ENCODE measurements at places on chromosomes 6 and 20. TPM values are rescaled to one million over a fixed set of nuclear protein-coding genes. Genes with fewer than 3 reads are reported as not detected.

Gene CLDN20
- total RNA-seq = 3.6 TPM

- no peak overlapping the region for H3K27ac ChIP-seq
- H3K4me1 ChIP-seq = no peaks in the 10 kb centered on the region
- no peaks in the 10 kb centered on the region for H3K36me3 ChIP-seq
- H3K4me3 ChIP-seq = no peak overlapping the region
Observed at GRCh38 chr6:10956776-10957175, 69.9 kb downstream of the SYCP2L start.

DNA sequence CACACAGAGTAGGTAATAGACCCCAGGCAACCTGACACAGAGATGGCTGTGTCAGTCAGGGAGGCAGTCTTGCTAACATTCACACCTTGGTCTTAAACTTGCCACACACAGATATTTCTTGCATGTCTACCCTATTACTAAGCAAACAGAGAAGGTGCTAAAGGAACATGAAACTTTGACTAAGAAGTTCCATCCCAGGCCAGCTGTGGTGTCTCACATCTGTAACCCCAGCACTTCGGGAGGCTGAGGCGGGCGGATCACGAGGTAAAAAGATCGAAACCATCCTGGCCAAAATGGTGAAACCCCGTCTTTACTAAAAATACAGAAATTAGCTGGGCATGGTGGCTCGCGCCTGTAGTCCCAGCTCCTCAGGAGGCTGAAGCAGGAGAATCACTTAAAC, 222.4 kb upstream of the JARID2 start:
- H3K4me3 ChIP-seq = no peak overlapping the region
- H3K36me3 ChIP-seq = no peaks in the 10 kb centered on the region
- H3K27ac ChIP-seq = no peak overlapping the region
- no peak for DNase-seq
- H3K4me1 ChIP-seq = no peaks in the 10 kb centered on the region

DNA sequence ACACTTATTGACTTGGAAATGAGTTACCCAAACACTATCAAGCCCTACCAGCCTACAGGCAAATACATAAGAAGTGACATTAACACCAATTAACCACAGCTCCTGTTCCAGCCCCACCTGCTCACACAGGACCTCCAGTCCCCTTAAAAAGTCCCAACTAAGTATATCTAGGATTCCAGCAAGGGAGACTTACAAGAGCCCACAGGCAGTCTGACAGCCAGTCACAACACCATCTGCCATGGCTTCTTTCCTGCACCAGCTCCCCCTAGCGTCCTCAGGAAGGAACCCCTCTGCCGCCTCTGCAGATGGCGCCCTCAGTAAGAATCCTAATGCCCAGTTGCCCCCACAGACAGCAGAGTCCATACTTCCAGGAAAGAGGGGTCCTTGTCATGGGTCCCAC, 122.1 kb downstream of the HIVEP2 start:
- H3K4me3 ChIP-seq = no peak overlapping the region
- peaks cover 52% of the 10 kb centered on the region for H3K4me1 ChIP-seq
- DNase-seq = no peak
- H3K27me3 ChIP-seq = no peaks in the 10 kb centered on the region

- DNase-seq = no peak
- H3K27me3 ChIP-seq = no peaks in the 10 kb centered on the region
- H3K4me1 ChIP-seq = no peaks in the 10 kb centered on the region
Observed at GRCh38 chr6:52662031-52662430, 8.9 kb upstream of the TMEM14A start.

Gene HSF2
- total RNA-seq = 40.6 TPM

Gene SYNGAP1
- 13.0 TPM for total RNA-seq

GRCh38 chr6:108068618-108069017, 5.9 kb downstream of the OSTM1 start:
- DNase-seq = no peak
- no peaks in the 10 kb centered on the region for H3K4me1 ChIP-seq
- no peak overlapping the region for H3K27ac ChIP-seq
- peaks cover 34% of the 10 kb centered on the region for H3K36me3 ChIP-seq
- H3K4me3 ChIP-seq = no peak overlapping the region
- H3K27me3 ChIP-seq = no peaks in the 10 kb centered on the region

DNA sequence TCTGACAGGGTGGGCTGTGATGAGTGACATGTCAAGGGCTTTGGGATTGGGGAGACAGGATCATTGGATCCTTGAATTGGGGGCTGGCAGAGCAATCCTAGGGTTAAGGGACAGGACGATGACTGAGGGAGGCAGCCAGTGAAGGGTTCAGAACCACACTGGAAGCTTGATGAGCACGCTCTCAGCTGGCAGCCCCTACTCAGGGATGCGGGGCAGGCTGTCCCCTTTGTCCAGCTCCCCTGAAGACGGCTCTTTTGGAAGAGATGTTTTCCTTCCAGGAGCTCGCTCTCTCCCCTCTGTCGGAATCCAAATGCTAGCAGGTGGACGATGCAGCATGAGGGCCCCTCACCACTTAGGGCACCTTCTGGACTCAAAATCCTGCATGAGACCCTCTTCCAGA, 8.4 kb downstream of the TGM3 start:
- H3K4me1 ChIP-seq = no peaks in the 10 kb centered on the region
- DNase-seq = no peak
- H3K27ac ChIP-seq = no peak overlapping the region
- no peaks in the 10 kb centered on the region for H3K36me3 ChIP-seq

Gene SLC4A11
- 0.21 TPM for total RNA-seq

DNA sequence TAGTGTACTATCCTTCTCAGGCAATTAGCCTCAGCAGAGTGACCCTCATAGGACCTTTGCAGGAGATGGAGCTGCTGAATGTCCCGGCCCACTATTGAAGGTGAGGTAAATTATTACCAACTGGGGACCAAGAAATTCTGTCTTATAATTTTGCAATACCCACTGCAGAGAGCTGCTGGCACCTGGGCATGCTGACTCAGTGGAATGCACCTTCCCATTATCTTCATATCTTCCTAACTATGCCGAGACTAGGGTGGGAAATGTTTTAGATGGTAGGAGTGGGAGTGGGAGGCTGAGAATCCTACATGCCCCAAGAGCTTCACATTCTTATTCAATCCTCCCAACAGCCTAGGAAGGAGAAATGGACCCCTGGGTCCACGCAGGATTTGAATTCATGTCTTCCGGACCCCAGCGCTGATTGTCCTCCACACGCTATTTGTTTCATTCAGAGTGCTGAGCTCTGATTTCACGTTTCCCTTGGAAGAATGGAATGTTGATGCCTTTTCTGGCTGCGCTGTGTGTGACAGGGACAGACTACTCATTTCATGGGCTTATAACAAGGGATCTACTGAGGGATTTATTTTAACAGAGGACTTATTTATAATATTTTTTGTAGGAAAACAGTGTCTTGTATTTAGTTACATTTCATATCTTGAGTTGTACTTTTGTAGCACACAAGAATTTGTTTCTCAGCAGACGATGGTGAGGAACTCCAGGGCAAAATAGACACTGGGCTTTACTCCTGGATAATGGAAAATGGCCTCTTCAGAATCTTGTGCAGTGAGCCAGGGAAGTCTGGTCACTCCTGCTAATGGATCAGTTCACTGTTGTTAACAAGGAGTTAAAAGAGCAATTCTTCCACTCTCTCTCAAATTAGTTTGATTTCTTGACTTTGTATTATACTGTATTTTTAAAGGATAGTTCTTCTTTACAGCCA, 66.4 kb downstream of the FYN start:
- DNase-seq = no peak
- peak overlapping the region; percentile 87 for H3K27ac ChIP-seq
- no peaks in the 10 kb centered on the region for H3K36me3 ChIP-seq
- H3K4me1 ChIP-seq = peaks cover 37% of the 10 kb centered on the region
- no peaks in the 10 kb centered on the region for H3K27me3 ChIP-seq

- no peak for DNase-seq
- H3K4me1 ChIP-seq = peaks cover 24% of the 10 kb centered on the region
- H3K4me3 ChIP-seq = peak overlapping the region; percentile 30
- H3K27ac ChIP-seq = no peak overlapping the region
- H3K36me3 ChIP-seq = no peaks in the 10 kb centered on the region
Observed at GRCh38 chr20:56628015-56628872, 862 bp upstream of the TFAP2C start.

DNA sequence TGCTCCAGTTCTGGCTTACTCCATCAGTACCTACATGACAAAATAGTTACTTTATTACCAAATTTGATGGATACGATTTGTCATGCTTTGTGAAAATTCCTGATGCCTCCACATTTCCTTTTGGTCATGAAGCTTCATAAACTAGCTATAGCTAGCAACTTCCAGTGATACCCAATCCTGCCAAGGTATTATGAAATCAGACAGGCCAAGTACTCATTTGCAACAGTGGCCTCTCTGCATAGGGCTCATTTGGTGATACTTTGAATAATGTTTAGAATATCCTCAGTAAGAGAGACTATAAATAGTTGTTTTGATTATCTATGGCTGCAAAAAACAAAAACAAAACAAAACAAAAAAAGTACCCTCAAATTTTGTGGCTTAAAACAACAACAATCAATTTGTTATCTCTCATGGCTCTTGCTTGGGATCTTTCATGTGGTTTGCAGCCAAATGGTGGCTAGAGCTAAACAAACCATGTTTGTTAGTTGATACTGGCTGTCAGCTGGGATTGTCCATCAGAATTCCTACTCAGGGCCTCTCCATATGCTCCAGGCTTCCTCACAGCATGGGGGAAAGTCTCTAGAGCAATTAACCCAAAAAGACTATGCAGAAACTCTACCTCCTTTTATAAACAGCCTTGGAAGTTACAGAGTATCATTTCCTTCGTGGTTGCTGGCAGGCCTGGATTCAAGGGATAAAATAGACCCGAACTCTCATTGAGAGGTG, 10.1 kb upstream of the PRL start:
- H3K36me3 ChIP-seq = no peaks in the 10 kb centered on the region
- no peaks in the 10 kb centered on the region for H3K4me1 ChIP-seq
- H3K27me3 ChIP-seq = no peaks in the 10 kb centered on the region
- no peak overlapping the region for H3K27ac ChIP-seq
- DNase-seq = no peak
- no peak overlapping the region for H3K4me3 ChIP-seq

GRCh38 chr6:88869263-88870020, 94.0 kb downstream of the RNGTT start:
- H3K27ac ChIP-seq = no peak overlapping the region
- no peaks in the 10 kb centered on the region for H3K4me1 ChIP-seq
- no peaks in the 10 kb centered on the region for H3K36me3 ChIP-seq
- no peak for DNase-seq
- H3K27me3 ChIP-seq = no peaks in the 10 kb centered on the region

Gene MDFI
- 31.8 TPM for total RNA-seq

DNA sequence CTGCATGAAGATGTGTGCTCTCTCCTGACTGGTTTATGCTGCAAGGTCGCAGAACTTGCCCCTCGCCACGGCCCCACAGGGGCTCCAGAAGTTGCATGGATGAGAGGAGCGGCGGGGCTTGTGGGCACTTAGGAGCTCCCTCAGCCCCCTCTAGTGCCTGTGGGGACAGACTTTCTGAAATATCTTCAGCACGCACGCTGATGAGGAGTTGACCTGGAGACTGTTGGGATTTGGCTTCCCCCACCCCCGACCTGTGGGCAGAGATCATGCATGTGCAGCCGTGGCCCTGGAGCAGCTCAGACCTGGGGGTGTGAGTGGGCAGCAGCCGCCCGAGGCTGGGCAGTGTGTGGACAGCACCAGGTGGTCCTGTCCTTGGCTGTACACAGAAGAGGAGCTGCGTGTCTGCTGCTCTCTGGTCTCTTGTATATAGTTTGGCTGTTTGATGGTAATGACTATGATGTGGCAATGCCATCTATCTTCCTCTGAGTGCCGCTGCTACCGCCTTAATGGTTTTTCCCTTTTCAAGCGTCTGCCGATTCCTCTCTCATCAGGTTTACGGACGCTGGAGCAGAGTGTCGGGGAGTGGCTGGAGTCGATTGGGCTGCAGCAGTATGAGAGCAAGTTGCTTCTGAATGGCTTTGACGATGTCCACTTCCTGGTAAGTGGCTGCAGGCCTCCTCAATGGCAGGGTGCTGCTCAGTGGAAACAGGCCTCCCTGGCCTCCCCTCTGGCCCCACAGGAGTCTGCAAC, 81.4 kb downstream of the TCP11 start:
- no peaks in the 10 kb centered on the region for H3K4me1 ChIP-seq
- no peaks in the 10 kb centered on the region for H3K27me3 ChIP-seq
- H3K4me3 ChIP-seq = no peak overlapping the region
- no peak overlapping the region for H3K27ac ChIP-seq
- DNase-seq = no peak

DNA sequence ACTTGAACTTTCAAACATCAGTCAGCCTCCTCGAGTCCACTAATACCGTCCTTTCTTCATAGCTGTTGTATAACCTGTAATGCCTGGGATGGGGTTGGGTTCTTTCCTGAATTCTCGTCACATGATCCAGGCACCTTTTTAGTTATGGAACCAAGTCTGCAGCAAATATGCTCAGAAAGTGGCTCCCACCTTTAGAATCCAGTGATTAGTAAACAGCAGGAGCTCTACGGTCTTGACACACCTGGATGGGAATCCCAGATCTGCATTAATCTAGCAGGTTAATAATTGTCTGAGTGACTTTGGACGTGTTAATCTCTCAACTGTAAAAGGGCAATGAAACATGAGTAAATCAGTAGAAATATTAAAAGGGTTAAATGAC, 729 bp upstream of the ZHX3 start:
- peaks cover 16% of the 10 kb centered on the region for H3K4me1 ChIP-seq
- peak overlapping the region; percentile 83 for H3K4me3 ChIP-seq
- peak overlapping the region; percentile 86 for H3K27ac ChIP-seq
- no peak for DNase-seq

- no peaks in the 10 kb centered on the region for H3K36me3 ChIP-seq
- no peak for DNase-seq
- no peak overlapping the region for H3K27ac ChIP-seq
Observed at GRCh38 chr20:16904751-16905150, 156.6 kb downstream of the OTOR start.

- no peak overlapping the region for H3K4me3 ChIP-seq
- H3K36me3 ChIP-seq = no peaks in the 10 kb centered on the region
- DNase-seq = no peak
- H3K4me1 ChIP-seq = peaks cover 8% of the 10 kb centered on the region
- H3K27me3 ChIP-seq = no peaks in the 10 kb centered on the region
Observed at GRCh38 chr6:137353842-137354397, 134.7 kb upstream of the IFNGR1 start.

DNA sequence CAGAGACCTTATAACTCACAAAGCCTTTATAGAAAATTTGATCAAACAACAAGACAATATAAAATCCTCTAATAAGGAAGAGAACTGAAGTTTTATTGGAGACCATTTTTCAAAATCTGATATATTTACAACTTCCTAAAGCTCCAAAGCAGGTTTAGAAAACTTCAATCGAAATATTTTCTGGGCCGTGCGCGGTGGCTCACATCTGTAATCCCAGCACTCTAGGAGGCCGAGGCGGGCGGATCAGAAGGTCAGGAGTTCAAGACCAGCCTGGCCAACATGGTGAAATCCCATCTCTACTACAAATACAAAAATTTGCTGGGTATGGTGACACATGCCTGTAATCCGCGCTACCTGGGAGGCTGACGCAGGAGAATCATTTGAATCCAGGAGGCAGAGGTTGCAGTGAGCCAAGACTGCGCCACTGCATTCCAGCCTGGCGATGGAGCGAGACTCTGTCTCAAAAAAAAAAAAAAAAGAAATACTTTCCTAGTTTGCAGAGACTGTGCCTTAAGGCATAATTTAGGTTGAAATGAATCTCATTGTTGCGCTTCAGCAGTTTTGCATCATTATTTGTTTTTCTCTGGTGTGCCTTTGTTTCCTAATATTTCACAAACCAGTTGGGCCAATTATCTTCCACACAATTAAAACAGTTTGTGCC, 60.6 kb upstream of the ASIP start:
- H3K36me3 ChIP-seq = no peaks in the 10 kb centered on the region
- no peaks in the 10 kb centered on the region for H3K27me3 ChIP-seq
- no peaks in the 10 kb centered on the region for H3K4me1 ChIP-seq
- H3K4me3 ChIP-seq = no peak overlapping the region
- H3K27ac ChIP-seq = no peak overlapping the region
- no peak for DNase-seq

Gene CD2AP
- 26.9 TPM for total RNA-seq
